ENCODE measurements at places on chromosomes 5 and 9.

- DNase-seq: no peak
Observed at GRCh38 chr9:136297766-136298735, 5.8 kb downstream of the CCDC187 start.

DNA sequence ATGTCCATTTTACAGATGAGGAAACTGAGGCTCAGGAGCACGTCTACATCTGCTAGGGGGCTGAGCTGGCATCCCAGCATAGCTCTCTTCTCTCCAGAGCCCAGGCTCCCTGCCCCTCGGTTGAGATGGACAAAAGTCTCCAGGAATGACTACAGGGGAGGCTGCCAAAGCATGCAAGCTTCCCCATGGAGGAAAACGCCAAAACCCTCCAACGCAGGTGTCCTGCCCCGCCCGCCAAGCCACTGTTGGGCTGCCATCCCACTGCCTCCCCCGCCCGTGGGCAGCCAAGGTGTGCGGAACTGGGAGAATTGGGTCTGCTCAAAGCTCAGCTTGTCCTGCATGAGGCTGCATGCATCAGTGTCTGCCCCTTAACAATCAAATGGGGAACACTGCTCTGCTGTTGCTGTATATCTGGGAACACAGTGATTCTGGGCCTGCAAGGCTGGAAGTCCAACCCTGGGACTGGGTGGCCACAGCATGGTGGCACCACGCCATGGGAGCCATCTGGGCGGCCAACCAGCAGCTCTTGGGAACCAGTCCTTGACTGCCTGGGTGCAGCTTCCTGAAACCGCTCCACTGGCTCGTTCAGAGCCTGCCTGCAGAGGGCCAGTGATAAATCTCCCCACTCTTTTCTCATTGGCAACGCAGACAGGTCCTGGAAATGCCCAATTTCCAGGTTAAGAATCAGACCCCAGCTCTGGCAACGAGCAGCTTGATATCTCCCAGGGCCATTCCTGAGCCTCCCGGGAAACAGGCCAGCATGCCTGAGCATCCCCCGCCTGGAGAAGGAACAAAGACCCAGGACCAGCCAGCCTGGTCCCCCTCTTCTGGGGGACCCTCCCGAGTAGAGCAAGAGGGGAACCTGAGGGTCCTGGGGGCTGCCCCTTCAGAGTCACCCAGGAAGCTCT, 3.5 kb downstream of the RALGDS start:
- DNase-seq: no peak

- DNase-seq: no peak
Observed at GRCh38 chr5:173644673-173645436, 28.4 kb upstream of the BOD1 start.

DNA sequence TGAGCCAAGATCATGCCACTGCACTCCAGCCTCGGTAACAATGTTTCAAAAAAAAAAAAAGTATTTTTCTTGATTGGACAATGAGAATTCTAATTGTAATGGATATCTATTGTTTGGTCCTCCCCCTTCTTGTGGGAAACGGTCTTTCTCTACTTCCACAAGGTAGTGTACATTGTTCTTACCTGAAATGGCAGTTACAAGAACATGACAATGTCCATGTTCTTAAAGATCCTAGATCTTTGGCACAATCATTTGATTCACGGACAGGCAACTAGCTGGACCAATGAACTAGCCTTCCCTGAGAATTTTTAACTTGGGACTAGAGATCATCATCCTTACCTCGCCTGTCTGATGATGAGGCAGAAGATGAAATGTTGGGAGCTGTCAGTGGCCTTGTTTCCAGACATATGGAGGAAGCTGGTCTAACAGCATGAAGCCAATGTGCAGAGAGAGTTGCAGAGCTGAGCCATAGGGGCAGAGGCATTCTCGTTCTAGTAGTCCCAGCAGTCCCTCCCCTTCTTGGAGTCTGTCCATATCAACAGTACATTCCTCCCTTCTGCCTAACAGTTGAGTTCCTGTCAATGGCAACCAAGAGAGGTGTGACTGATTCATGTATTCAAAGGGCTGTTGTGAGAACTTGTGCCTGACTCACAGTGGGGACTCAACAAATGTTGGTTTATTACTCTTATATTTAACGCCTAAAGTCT, 2.1 kb upstream of the MARCHF6 start:
- no peak for DNase-seq

GRCh38 chr5:77418162-77418561, 74.0 kb downstream of the WDR41 start:
- DNase-seq: no peak

- DNase-seq: peak; percentile 13
Observed at GRCh38 chr9:133604214-133604613, 5.0 kb downstream of the FAM163B start.

GRCh38 chr9:71796100-71796767, 27.9 kb upstream of the CEMIP2 start:
- DNase-seq: no peak

DNA sequence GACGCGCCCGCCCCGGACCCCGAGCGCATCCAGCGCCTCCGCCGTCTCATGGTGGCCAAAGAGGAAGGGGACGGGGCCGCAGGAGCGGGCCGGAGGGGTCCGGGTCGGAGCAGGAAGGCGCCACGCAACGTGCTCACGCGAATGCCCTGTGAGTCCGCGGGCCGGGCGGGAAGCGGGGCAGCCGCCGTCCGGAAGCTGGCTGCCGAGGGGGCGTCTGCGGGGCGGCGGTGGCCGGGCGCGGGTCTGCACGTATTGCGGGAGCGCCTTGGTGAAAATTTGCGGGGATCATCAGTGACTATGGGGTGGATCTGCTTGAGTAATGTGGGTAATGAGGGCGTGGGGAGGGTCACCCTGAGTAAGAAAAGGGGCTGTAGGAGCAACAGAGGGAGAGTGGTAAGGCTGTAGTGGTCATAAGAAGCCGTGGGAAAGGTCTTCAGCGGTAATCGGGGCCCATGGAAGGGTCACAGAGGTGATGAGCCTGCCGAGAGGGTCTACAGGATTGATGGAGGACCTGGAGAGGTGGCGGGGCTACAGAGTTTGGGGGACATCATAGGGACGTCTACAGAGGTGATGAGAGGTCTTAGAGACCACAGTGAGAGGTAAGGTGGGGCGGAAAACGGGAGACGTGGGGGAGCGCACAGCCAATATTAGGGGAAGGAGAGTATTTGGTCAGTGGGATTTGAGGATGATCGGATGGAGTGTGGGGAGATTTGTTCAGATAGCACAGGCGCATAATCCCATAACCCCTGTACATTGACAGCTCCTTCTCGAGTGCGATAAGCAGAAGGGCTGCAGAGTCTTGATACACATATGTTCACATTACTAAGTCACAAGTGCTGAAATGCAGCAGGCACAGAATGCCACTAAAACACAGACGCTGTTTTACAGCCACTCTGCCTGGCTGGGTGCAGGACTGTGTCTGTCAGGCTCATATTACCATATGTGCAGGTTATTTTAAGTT, 819 bp downstream of the LSM11 start:
- DNase-seq: no peak

- DNase-seq: no peak
Observed at GRCh38 chr5:56814361-56814962, 887 bp upstream of the MAP3K1 start.

DNA sequence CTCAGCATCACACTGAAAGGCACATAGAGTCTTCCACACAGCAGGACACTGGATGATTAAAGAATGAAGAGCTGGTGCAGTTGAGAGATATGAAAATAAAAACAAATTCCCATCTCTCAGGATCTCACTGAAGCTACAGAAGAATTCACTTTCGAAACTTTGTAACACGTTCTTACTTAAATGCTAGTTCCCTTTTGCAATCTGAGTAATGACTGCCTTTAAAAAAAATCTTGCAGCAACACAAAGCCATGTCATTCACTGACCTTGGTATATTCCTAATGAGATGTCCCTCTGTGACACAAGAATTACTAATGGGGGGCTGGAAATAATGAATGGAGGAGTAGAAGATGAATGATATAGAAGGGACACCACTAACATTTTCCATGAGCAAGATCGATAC, 201.8 kb downstream of the GLIS3 start:
- no peak for DNase-seq

DNA sequence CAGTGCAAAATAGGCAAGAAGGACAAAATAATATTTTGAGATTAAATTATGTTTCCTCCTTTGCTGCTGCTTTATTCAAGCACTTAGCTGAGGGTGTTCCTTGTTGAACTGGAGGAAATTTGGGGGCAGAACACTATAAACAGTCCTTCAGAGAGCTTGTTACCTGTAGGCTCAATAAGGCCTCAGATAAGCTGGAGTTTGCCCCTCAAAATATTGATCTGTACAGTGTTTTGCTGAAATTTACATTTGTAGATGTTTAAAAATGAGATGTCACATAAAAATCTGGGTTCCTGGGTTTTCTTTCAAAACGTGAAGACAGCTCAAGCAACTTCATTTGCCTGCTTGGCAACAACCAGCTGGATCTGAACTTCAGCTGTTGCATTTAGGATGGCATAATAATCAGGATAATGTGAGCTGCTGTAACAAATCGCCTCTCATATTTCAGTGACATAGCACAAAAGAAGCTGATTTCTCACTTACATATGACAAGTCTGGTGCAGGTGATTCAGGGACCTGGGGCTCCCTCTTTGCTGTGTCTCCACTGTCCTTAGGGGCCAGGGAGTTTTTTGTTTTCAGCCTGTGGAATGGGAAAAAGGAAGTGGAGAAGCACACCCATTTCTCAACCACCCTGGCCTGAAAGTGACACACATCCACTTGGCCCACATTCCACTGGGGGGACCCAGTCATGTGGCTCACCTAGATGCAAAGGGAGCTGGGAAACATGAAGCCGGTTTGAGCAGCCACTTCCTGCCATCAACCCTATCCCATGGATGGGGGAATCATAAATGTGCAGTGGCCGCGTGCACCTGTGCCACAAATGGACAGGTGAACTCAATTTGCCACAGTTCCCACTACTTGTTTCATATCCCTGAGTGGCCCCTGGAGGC, 2.4 kb upstream of the PSAT1 start:
- no peak for DNase-seq

Data from stimulated activated CD8-positive, alpha-beta memory T cell treated with anti-CD3 and anti-CD28 coated beads, Interleukin-2, amount 100 ng/mL, for 1 hour (primary cell).